Activated gamma-delta T cell (primary cell): ENCODE measurements at places on chromosomes 4 and X.

GRCh38 chr4:94615451-94615850 is 142.3 kb upstream of the BMPR1B start:
- DNase-seq, result no peak

DNA sequence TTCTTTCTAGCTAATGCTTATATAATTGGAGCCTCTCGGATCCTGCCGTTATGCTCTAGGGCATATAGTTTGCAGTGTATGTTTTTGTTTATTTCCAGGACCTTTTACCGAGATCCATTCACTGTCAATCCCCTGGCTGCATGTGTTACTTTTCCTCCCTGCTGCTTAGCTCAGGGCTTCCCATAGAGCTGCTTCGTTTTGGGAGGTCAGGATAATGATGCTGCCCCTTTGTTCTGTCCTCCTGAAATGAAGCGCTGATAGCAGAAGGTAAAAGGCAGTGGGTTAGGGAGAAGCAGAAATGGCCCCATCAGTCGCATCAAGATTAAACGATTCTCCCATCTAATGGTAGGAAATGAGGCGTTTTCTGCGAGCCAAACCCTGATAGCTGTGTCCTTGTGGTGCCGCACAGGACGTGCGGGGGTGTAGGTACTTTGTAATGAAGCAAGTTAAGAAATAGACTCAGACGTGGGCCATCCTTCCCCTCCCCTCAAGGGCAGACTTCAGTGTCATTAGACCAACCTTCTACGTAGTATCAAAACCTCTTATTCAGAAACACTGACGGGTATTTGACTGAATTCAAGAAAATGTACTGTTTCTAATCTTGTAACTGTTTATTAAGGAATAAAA is 37.3 kb downstream of the AFF2 start:
- no peak for DNase-seq

- no peak for DNase-seq
Measured at GRCh38 chrX:153767674-153768055, 3.6 kb downstream of the PLXNB3 start.

DNA sequence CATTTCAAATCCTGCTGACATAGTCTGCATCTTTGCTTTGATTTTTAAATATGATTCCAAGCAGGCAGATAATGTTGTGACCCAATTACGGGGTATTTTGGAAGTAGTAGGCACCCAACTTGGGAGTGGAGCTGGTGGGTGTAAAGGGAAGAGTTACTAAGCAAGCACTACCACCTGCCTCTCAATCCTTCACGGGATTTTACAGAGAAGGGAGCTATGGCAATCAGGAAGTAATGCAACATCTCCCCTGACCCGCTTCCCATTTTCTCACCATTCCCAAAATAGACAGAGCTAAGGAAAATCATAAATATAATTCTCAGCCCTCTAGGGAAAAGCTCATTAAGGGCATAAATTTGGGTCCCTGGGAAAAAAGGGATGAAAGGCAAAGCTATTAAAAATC is 9.2 kb downstream of the APBB2 start:
- no peak for DNase-seq

DNA sequence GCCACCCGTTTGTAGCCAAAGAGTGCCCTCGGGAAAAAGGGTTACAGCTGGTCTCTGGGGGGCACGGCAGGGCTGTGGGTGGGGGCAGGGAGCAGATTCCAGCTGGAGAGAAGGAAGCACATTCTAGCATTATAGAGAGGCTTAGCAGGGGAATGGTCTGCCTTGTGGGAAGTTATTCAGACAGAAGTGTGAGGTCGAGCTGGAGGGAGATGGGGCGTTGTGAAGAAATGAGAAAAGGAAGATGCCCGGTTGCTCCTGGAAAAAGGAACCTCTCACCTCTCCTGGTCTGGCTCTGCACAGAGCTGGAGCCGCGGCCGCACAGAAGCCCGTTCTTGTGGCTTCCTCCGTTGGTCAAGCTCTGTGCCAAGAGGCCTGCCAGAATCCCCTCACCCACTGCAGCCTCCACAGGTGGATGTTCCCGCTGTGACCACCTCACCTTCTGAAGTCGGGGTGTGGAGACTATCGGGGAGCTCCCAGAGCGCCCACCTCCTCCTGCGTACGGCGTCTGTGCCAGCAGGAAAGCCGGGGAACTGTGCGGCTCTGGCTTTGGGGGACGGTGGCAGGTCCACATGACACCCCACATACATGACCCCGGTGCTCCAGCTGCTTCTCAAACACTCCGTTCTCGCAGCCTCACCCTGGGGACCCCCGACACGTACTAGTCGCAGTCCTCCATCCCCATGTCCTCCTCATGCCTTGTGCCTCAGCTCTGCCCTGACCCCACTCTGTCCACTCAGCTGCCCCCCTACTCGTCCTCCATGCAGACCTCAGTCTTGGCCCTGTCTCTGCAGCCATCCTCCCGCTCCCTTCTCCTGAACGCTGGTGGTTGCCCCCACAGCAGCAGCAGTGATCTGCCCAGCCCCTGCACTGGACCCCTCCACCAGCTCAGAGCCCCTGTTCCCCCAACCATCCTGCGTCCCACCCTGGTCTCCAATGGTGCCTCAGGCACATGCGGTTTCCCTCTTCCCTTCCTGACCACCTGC is 52.2 kb upstream of the HGFAC start:
- DNase-seq, result no peak

- no peak for DNase-seq
Measured at GRCh38 chr4:99615170-99615820, 40.7 kb downstream of the MTTP start.

GRCh38 chrX:103092942-103093341 is at the start of gene NXF3:
Gene NXF3, minus strand, starts transcription at chrX:103093143. Its CDS starts 120 bp downstream, at chrX:103093023.
- no peak for DNase-seq

- DNase-seq, result no peak
Measured at GRCh38 chrX:114152130-114152529, 431.8 kb upstream of the HTR2C start.

DNA sequence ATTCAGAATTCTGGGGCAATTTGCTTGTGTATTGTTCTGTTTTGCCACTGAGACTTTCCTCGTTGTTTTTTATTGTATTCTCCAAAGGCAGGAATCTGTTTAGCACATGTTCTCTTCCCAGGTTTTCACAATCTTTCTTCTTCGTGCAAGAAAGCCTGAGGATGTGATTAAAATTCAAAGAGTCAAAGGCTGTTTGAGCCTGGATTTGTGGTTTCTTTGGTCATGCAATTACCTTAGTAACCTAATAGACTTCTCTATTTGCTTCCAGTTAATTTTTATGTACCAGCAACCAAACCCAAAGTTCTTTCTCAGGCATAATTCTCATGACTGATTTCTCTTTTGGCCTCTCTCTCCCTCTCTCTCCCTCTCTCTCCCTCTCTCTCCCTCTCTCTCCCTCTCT is 1420.1 kb upstream of the TENM3 start:
- DNase-seq, result no peak

- no peak for DNase-seq
Measured at GRCh38 chr4:110621839-110622751, 782 bp downstream of the PITX2 start.

GRCh38 chrX:65581661-65582339 is 47.2 kb upstream of the LAS1L start:
- no peak for DNase-seq

- no peak for DNase-seq
Measured at GRCh38 chr4:47374477-47374876, 89.0 kb downstream of the COMMD8 start.

- no peak for DNase-seq
Measured at GRCh38 chr4:68272380-68272779, 26.9 kb upstream of the TMPRSS11B start.
